Activated CD8-positive, alpha-beta memory T cell treated with anti-CD3 and anti-CD28 coated beads, Interleukin-2, amount 50 U/mL, for 48 hours (primary cell): ENCODE measurements at places on chromosomes 11 and 22.
A peak's percentile ranks its signal among the peaks of the same experiment; 100 is the strongest.

GRCh38 chr11:121614636-121615240 lies 162.0 kb upstream of the SORL1-AS1 start:
- no peak for DNase-seq

GRCh38 chr22:28931844-28932567 lies 48.6 kb downstream of the ZNRF3 start:
- DNase-seq = no peak

DNA sequence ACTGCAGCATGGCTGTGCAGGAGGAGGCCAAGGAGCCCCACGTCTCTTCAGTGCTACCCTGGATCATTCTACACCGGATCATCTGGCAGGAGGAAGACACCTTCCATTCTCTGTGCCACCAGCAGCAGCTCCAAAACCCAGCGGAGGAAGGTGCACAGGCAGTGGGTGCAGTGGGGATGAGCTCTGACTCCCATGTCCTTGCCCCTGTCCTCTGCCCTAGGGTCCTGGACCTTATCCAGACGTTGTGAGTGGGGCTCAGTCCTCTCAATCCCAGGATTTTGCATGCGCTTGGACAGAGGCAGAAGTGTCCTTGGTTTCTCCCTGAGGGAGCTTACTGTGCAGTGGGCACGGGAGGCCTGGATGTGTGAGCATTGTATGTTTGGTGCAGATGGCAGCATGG lies 61.3 kb downstream of the CABIN1 start:
- DNase-seq = no peak

GRCh38 chr11:88327462-88328143 lies 9.9 kb downstream of the CTSC start:
- DNase-seq = no peak

DNA sequence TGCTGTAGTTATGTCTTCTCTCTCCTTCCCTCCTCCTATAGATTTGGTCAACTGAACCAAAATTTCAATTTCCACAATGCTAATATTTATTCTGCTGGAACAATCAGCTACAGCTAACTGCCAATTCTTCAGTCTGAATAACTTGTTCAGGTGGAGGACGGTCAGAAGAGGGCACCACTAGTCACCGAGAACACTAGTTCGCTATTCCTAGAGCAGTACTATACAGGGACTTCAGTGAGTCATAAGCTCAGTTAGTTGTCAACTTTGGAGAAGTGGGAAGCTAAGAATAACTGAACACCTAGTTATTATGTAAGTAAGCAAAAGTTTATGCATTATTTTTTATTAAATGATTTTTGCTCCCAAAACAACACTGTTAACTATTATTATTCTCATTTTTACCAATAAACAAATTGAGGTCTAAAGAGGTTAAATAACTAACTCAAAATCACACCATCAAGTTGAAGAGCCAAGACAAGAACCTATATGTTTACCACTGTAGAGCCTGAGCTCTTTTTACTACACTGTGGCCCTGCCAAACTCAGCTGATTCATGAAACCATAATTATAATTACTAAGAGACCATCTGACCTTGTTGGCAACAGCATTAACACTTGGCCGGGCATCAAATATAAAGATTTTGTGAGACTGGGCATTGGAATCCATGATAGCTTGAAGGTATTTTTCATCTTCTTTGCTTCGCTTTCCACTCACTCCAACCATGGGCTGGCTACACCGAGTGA lies 59.0 kb downstream of the CEP57 start:
- no peak for DNase-seq

GRCh38 chr11:1883346-1884302 lies 8.1 kb downstream of the PRR33 start:
- DNase-seq = no peak

DNA sequence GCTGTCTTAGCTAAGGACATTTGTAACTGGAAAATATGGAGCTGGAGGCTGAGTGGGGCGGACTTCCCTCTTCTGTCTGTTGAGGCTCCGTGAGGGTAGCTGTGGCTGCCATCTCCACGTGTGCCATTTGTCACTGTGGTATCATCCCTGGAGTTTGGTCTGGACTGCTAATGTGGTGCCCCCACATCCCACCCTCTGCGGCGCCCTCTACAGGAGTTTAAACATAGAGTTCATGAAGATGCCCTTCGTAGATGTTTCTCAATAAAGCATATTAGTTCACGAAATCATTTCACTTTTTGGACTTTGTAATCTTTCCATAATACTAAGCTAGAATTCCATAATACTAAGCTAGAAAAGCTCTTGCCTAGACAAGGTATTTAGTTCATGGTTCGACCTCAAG lies 52.4 kb downstream of the TECTA start:
- DNase-seq = no peak

GRCh38 chr22:29806196-29806595 lies 31.9 kb downstream of the ASCC2 start:
- DNase-seq = no peak

DNA sequence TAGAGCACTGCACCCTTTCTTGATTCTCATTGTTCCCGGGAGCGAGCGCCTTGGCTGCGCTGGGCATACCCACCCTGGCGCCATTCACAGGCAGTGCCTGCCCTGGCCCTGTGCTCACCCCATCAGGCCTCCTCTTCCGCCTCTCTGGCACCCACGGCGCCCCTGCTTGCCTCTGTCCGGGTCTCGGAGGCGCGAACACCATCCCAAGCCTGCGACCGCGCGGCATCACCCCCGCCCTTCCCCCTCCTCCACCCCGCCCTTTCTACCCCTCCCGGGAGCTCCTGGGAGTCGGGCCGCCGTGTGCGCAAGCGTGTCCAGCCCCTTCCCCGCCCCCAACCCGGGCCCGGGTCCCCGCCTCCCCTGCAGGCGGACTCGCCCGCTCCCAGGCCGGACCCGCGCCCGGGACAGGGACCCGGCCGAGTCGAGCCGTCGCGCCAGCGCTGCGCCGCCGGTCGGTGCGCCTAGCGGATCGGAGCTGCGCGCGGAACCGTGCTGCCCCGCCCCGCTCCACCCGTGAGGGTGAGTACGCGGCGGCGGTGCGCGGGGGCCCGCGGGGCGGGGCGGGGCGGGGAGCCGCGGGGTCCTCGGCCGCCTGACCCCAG lies at the start of gene ST3GAL4:
TSS of gene ST3GAL4 (plus strand) at position 363 of the 602 bp plus-strand sequence. CDS start 50,470 bp downstream, outside the sequence.
- DNase-seq = peak; percentile 85

DNA sequence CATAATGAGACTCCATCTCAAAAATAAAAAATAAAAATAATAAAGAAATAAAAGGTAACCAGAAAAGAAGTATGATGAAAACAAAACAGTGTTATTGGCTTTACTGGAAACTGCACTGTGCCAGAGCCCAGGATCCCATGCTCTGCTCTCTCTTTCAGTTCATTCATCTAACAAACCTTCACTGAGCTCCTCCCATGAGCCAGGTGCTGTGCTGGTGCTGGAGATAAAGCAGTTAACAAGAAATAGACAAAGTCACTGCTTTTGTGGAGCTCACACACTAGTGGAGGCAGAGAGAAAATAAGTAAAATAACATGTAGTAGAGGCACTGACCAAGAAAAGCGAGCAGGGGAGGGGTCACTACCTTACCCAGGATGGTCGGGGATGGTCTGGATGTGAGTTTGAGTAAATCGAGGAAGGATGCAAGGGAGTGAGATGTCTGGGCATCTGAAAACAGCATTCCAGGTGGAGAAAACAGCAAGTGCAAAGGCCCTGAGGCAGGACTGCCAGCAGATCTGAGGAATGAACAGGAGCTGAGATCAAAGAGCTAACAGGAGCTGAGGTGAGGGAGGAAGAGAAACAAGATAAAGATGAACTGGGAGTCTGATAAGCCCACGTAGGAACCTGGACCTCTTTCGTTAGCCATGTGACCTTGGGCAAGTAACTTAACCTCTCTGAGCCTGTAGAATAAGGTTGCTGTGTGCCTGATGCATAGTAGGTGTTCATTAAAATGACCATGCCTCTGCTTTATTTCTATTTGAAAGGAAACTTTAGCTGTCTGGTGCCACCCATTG lies 31.3 kb upstream of the CD82 start:
- no peak for DNase-seq

DNA sequence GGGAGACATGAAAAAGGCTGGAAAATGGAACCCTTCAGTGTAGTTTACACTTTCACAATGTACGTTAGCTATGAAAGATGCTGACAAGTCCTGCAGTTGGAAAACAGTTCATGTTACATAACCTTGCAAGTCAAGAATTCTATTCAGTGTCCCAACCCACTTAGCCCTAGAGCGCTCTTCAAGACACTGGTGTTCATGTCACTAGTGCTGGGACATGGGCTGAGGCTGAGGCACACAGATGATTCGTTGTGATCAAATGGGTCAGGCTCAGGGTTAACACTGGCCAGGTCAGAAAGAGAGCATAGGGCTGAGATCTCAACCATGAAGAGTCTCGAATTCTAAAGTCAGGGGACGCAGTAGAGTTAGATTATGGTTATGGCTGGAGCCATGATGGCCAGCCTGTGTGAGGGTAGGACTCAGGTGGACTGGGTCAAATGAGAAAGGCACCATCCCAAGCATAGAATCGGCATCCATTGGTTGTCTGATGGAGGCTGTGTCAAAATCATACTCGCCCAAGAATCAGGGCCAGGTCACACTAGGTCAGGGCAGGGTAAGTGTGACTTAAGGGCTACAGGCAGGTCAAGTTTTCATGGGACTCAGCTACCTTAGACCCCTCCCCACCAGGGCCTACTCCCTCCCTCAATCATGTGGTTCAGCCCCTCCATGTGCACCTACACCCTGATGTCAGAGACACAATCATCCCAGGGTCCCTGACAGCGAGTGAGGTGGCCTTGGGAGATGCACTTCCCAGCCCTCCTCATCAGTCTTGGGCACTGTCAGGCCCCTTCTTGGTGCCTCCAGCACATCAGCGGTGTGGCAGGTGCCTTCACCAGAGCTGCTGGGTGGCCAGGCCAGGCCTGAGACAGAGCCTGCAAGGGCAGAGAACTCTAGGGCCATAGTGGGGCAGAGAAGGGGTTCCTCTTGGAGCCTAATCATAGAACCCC lies 20.2 kb downstream of the IGLL5 start:
- no peak for DNase-seq

DNA sequence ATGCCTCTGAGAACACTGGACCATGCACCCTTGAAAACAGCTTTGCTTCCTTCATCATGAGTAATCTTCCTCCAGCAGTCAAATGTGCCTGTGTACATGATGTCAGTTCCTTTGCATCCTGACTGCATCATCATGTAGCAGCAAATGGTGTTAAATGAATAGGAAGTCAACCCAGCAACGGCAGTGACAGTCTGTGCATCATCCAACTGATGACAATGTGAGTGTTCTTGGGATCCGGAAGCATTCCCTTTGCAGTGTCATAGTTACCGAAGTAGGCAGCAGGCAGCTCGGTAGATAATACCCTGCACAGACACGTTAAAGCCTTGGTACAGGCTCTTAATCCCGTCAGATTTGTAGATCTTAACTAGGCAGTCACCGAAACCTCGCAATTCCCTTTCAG lies 2.5 kb downstream of the WBP2NL start:
- no peak for DNase-seq

DNA sequence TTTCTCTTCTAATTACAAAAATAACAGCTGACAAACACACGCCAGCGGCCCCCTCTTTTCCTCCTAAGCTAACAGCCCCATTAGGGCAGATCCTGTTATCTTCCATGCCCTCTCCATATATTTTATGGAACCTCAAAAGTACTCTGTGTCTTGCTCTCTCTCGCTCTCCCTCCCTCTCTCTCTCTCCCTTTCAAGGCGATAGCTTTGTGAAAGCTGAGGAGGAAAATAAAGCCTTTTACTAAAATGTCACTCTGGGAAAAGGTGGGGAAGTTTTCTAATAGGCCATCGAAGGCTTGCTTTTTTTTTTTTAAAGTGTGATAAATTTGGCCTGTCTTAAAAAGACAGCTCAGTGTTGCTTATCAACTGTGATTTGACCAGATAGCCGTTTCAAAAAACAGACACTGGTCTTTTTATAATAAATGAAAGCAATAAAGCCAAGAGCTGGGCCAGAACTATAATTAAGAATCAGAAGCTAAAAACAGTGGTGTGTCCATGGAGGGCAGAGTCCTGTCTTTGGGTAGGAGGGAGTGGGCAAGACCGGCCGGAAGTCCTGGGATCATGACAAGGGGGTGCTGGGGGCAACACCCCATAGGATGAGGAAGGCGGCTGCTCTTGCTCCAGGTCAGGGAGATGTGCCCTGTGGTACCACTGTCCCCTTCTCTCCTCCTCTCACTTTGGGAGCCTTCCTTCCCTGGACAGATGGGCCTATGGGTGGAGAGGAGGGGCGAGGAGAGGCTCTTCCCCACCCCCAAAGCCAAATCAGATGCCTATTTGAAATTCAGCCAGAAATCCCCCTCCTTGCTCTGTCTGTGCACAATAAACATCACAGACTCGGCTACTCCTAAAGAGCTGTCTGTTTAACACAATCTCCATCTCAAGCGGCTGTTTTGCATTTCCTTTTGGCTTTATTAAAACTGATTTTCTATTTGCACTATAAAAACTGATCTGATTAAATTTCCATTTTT lies 267.2 kb downstream of the BUD13 start:
- DNase-seq = no peak

- no peak for DNase-seq
These were observed 234.8 kb downstream of the CASP12 start for GRCh38 chr11:104663190-104664140.

GRCh38 chr11:120130991-120131760 lies 6.7 kb downstream of the TRIM29 start:
- DNase-seq = peak; percentile 37

GRCh38 chr11:120363436-120363835 lies 27.2 kb downstream of the ARHGEF12 start:
- no peak for DNase-seq

GRCh38 chr11:41222236-41222635 lies 237.2 kb downstream of the LRRC4C start:
- DNase-seq = no peak

DNA sequence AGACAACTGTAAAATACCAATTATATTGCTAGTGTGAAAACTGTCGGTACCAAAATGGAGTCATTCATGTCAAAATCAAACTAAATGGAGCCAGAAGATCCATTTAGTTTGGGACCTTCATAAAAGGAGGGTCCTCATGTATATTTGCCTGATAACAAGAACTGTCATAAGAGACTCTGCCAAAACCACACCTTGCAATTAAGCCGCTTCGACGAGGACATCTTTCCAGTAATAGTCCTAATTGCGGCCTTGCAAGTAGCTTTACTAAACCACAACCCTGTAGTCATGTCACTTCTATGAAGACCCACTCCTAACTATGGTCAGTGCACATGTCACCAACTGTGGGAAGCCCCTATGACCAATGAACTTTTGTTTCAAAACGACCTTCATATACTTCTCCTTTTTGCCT lies 9.4 kb downstream of the UBQLN3 start:
- DNase-seq = no peak
